CD4-positive, alpha-beta T cell treated with Interleukin-4 for 4 hours (primary cell): ENCODE measurements at places on chromosomes 11 and 22.

DNA sequence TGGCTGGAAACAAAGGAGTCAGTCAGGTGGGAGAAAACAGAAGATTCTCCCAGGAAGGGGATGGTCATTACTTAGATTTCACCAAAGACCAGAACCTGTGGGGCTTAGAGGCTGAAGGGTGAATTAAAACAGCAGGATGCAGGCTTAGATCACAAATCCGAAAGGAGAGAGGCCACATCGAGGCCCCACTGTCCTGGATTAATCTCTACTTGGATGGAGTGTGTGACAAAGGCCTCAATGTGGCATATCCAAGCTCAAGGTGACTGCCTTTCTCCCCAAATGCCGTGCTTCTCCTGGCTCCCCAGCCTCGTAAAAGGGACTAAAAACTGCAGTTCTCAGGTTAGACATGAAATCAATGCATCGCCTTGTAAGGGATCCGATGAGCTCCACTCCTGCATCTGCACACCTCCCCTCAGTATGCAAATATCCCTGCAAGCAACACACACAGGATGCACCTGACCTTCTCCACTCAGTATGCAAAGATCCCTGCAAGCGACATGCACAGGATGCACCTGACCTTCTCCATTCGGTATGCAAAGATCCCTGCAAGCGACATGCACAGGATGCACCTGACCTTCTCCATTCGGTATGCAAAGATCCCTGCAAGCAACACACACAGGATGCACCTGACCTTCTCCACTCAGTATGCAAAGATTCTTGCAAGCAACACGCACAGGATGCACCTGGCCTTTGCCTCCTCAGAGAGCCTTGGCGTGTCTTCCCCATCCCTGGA is 447.4 kb downstream of the BRD1 start:
- DNase-seq, result no peak

DNA sequence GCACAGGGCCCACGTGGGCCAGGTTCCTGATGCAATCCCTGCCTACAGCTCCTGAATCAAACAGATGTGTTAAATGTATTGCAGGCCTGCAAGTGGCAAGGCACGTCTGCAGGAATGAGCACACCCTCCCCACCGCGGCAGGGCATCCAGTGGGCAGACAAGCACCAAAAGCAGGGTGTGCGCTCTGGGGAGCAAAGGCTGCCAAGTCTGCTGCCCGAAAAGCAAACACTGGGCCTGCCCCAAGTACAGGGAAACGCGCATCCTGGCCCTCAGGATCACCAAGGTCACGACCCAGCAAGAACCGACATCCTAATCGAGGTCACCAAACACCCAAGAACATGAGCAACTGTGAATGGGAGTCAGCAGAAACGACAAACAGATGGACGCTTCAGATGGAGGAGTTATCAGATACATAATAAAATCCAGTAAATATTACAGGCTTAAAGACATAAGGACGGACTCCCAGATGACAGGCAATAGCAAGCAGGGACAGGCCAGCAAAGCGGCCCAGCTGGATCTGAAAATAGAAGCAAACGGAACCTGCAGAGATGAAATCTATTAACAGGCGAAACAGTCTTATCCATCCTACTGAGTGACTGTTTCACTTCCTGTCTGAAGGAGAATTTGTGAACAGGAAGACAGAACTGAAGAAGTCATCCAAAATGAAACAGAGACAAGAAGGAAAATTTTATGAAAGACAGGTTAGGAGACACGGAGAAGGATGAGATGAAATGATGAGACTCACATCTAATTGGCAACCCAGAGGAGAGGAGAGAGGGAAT is 26.7 kb downstream of the CARS1 start:
- DNase-seq, result no peak

- DNase-seq, result no peak
Observed at GRCh38 chr11:120134106-120134930, 3.6 kb downstream of the TRIM29 start.

- no peak for DNase-seq
Observed at GRCh38 chr22:39662686-39663052, 92.1 kb downstream of the CACNA1I start.

DNA sequence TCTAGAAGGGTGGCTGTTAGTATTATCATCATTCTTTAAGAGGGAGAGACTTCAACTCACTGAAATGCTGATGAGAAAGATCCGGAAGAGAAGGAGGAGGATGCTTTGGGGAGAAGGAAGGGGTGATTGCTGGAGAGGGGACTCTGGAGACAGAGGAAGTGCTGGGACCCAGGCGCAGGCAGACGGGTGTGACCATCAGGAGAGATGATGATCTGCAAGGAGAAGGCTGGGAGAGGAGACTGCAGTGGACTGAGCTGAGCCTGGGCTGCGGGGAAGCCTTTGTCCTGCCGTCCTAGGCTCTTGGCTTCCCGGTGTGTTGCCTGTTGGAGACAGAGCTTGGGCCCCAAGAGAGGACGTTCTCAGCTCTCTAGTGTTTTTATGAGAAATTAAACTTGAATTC is 22.6 kb downstream of the RASD2 start:
- DNase-seq, result no peak

GRCh38 chr11:28466506-28466905 is 358.3 kb downstream of the METTL15 start:
- no peak for DNase-seq

DNA sequence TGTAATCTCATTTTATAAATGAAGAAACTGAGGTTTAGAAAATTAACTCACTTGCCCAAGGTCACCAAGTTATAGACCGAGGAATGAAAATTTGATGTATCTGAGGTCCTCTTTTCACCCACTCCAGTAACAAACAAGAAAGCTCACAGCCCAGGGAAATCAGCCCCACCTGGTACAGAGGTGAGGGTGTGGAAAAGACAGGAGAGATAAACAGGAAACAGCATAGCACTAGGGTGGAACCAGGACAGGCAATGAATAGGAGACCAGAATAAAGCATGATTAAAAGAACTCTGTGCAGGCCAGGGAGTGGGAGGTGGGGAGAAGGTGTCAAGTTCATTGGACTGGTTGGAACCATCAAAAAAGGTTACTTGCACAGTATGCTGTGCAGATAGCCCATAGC is 46.2 kb upstream of the SMCO4 start:
- DNase-seq, result no peak

DNA sequence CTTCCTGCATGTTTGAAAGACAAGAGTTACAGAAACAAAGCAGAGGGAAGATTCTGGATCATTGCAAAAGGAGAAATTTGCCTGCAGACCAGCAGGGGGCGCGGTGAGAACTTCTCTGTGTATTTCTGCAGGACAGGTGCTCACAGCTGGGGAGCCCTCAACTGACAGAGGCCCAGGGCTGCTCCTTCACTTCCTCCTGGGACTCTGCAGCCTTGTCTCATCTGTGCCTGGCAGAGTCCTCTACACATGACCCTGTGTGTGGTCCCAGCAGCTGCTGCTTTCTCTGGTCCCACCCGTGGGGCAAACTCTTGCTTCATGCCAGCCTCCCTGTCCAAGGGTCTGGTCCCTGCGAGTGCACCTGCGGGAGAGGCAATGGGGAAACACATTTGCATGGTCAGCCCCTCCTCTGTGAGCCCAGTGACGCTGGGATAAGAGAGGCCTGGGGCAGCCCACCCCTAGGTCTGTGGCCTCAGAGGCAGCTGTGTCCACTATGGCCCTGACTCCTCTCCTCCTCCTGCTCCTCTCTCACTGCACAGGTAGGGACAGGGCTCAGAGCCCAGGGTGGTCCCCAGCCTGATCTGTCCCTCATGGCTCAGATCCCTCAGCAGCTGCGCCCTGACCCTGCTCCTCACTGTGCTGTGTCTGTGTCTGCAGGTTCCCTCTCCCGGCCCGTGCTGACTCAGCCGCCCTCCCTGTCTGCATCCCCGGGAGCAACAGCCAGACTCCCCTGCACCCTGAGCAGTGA is 43.2 kb upstream of the VPREB1 start:
- DNase-seq, result no peak
